ENCODE measurements at places on chromosomes 1 and 21.
A peak's percentile ranks its signal among the peaks of the same experiment; 100 is the strongest.

GRCh38 chr1:59098655-59099054, 198.2 kb upstream of the FGGY start:
- DNase-seq: no peak

DNA sequence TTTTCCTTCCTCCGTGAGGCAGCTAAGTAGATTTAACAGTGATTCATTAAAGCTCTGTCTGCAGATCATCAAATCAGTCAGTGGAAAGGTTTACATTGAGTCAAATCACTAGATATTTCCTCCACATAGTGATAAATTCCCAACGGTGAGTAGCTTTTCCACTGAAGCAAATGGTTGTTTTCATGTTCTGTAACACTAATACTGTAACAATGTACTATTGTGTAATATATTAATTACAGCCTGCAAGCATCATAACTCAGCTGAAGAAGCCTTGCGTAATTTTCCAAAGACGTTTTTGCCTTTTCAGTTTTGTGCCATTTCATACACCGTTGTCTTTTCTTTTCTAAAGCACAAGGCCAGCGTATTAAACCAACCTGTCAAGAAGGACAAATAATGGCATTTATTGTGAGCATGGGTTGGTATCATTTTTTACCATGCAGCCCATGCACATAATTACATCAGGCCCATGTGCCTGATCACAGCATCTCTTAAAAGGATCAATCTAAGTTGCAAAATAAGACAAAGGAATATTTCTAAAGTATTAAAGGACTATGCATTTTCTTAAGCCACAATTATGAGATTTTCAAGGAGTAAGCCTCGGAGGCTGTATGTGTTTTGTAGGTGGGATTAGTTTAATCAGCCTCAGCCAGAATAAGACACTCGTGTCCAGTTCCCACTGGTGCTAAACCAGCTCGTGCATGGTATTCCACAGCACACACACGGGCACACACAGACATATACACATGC, 16.7 kb upstream of the PDE9A start:
- no peak for DNase-seq

- DNase-seq: no peak
Observed at GRCh38 chr1:65459397-65459768, 38.9 kb downstream of the LEPR start.

- no peak for DNase-seq
Observed at GRCh38 chr1:115924770-115925169, 51.5 kb upstream of the SLC22A15 start.

GRCh38 chr1:3564921-3565831, 46.1 kb downstream of the MEGF6 start:
- no peak for DNase-seq

DNA sequence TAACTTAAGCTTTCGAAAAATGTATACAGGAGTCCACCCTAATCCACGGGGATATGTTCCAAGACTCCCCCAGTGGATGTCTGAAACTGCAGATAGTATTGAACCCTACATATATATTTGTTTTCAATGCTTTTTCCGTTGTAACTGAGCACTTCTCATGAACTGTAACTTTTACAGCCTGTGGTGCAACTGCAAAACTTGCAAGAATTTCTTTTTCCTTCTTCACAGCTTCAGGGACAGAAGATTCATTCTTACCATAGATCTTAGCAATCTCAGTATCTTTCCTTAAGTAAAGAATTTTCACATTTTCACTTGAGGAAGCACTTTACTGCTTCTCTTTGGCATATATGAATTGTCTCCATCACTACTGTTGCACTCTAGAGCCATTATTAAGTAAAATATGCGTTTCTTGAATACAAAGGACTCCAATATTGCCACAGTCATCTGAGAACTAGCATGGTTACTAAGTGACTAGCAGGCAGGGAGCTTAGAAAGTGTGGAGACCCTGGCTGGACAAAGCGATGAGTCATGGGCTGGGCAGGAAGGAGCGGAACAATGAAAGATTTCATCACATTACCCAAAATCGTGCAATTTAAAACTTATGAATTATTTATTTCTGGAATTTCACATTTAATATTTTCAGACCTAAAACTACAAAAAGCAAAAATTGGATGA, 14.1 kb downstream of the DPYD start:
- DNase-seq: no peak

DNA sequence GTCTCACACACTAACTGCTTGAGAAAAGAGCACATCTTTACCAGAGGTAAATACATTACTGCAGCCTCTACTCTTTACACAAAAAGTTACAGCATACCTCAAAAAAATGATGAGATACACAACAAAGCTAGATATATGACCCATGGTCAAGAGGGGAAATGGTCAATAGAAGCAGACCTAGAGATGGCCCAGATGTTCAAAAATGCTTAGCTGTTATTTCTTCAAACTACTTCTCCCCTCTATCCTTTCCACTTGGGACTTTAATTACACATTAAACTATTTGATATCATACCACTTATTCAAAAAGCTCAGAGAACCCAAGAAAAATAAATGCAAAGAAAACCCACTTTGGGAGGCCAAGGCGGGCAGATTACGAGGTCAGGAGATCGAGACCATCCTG, 12.8 kb downstream of the BRWD1 start:
- no peak for DNase-seq

- no peak for DNase-seq
Observed at GRCh38 chr1:233959102-233959501, 54.6 kb downstream of the SLC35F3 start.

GRCh38 chr1:87905651-87906050, 577.0 kb downstream of the LMO4 start:
- no peak for DNase-seq

- no peak for DNase-seq
Observed at GRCh38 chr1:45926330-45926729, 122.9 kb downstream of the MAST2 start.

DNA sequence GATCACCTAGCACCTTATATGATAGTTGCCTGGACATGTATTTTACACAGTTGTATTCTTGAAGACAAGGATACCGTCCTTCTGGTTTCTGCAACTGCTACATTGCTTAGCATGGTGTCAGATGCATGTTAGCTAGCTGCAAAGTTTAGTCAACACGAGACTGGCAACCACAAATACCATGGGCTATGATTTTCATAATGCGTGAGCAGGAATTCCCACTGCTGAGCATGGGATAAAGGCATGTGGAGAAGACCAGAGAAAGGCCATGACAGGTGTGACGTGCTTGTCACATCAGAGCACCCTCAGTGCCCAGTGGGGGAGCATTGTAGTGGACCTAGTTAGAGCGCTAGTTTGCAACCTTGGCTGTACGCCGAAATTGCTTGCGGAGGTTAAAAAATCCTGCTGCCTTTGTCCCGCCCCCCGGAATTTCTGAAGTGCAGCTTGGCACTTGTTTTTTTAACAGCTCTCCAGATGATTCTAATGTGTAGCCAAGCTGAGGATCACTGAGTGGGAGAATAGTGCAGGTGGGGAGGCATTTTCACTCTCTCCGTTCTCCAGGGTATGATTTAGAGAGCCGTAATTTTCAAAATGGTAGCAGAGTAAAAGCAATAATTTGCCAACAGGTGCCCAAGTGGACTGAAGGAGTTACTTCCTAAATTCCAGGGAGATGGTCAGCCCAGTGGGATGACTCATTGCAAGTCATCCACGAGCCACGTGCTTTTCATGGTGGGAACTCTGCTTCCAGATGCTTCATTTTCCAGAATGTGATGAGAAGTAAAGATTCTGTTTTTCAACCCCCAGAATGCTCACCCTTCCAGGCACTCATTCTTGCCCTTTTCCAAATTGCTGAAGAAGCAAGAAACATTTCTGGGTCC, 81.0 kb downstream of the CNIH3 start:
- DNase-seq: no peak

DNA sequence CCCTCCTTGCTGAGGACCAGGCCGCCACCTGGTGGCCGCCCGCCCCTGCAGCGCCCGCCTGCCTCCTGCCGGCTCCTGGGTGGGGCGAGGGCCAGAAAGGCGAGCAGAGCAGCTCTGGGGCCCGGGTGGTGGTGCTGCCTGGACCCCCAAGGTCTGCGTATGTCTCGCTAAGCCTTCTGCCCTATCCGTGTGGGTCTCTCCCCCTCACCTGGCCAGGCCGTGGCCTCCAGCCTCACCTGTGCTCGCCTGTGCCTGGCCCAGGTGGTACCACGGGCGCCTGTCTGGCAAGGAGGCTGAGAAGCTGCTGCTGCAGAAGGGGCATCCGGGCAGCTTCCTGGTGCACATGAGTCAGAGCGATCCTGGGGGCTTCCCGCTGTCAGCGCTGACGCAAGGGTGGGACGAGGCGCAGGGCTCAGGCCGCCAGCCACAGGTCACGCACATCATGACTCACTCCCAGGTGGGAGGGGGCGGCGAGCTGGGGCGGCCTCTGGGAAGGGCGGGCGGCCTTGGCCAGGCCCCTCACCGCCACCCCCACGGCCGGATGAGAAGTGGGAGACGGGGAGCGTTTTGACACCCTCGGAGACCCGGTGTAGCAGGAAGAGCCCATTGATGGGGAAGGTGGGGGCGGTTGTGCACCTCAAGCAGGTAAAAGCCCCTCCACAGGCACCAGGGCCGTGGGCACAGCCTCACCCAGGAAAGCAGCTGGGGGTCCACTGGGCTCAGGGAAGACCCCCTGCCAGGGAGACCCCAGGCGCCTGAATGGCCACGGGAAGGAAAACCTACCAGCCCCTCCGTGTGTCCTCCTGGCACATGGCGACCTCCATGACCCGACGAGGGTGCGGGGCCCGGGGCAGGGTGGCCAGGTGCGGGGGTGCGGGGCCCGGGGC, 9.9 kb downstream of the RNF223 start:
- peak; percentile 65 for DNase-seq

DNA sequence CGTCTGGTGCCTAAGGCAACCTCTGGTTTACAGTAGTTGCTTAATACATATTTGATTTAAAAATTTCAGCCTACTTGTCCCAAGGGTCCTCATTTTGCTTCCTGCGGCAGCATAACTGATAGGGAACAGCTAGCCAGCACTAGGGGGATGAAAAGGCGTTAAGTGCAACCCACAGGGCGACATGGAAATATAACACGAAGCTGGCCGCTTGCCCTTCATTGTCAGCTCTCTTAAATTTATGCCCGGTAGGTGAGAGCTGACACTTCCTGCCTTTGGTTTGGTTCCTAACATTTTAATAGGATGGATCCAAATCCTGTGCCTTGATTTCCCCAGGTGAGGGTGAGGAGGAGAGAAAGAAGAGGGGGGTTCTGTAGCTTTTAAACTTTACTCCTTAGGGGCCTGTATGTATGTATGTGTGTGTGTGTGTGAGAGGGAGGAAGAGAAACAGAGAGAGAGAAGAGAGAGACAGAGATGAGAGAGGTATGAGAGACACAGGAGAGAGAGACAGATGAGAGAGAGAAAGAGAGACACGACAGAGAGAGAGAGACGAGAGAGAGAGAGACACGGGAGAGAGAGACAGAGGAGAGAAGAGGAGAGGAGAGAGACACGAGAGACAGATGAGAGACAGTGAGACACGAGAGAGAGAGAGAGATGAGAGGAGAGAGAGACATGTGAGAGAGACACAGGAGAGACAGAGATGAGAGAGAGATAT, 938 bp upstream of the ACTN2 start:
- DNase-seq: no peak

DNA sequence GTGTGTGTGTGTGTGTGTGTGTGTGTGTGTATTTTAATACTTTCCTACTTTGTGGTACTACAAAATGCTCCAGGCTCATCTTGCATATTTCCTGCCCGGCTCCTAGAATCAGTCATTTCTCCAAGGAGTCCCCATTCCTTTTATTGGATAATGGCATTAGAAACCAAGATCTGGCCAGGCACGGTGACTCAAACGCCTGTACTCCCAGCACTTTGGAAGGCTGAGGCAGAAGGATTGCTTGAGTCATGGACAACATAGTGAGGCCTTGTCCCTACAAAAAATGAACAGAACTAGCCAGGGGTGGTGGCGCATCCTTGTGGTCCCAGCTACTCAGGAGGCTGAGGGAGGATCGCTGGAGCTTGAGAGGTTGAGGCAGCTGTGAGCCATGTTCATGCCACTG, 20.3 kb downstream of the EPB41 start:
- no peak for DNase-seq

- DNase-seq: no peak
Observed at GRCh38 chr1:44233593-44233992, 20.3 kb downstream of the DMAP1 start.

GRCh38 chr1:160168609-160169369, 17.4 kb downstream of the ATP1A4 start:
- no peak for DNase-seq

- no peak for DNase-seq
Observed at GRCh38 chr21:35818597-35818996, 241.7 kb downstream of the SETD4 start.

DNA sequence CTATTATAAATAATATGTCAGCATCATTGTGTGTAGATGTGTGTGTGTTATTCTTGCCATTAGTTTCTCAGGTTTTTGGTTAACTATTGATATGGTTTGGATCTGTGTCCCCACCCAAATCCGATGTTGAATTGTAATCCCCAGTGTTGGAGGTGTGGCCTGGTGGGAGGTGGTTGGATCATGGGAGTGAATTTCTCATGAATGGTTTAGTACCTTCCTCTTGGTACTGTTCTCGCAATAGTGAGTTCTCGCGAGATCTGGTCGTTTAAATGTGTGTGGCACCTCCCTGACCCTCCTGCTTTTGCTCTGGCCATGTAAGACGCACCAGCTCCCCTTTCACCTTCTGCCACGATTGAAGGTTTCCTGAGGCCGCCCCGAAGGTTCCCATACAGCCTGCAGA, 9.6 kb upstream of the POFUT2 start:
- DNase-seq: no peak

GRCh38 chr1:228515200-228515834, 28.1 kb downstream of the RNF187 start:
- DNase-seq: no peak

- DNase-seq: no peak
Observed at GRCh38 chr1:102853136-102853535, 255.2 kb downstream of the COL11A1 start.

DNA sequence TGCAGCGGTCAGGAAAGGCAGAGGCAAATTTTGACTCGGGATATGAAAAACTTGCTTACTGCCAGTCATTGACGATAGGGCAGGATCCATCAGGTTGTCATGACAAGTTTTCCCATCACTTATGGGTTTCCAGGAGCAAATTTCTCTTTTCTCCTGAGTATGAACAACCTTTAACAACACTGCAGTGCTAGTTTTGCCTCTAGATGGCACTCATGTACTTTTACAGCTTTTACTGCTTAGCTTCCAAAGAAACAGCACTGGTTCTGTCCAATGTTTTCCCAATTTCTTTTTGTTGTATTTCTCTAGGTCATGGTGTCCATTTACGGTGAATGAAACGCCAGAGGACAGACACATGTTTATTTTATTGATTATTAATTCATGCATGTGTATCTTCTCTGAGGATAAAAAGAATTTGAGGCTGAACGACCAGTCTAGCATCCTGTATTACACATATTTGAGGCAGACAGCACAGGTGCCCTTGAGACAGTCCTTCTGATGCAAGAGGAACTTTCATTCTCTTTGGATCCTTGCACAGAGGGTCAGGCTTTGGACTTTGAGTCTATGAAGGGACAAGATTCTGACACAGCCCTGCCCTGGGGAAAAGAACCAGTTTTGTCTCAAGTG, 112.3 kb upstream of the TRABD2B start:
- DNase-seq: no peak
